ENCODE measurements at places on chromosomes 2 and 18. TPM values are rescaled to one million over a fixed set of nuclear protein-coding genes. Genes with fewer than 3 reads are reported as not detected.

DNA sequence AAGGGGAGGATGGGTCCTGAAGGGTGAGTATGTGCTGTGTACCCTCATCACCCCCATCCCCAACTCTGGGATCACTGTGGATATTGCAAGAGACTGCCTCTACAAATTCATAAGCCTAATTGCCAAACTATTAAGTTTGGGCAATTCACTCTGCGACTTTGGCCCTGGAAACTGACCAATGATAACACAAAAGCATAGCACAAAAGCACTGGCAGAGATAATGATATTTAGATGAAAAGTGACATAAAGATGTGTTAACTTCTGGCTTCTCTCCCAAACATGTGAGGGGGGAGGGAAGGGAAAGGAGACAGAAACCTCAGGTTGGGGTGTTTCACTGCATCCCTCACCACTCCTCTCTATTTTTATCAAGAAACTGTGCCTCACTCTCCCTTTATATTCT, 150.3 kb downstream of the SATB2 start:
- no peak for DNase-seq

DNA sequence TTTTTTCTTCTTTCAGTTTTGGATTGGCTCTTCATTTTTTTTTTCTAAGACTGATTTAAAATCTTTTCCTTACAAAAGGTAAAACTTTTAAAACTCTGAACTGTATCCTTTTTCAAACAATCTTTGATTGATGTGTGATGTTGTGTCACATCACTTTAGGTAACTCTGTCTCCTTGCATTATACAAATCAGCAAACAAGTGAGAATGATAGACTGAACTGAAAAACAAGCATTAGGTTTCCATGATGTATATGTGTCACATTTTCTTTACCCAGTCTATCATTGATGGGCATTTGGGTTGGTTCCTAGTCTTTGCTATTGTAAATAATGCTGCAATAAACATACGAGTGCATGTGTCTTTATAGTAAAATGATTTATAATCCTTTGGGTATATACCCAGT, 655.7 kb downstream of the LRRTM4 start:
- DNase-seq, result no peak

- no peak for DNase-seq
Observed at GRCh38 chr2:72155737-72156136, 8.1 kb upstream of the CYP26B1 start.

GRCh38 chr18:63579616-63580015, 7.5 kb upstream of the SERPINB13 start:
- no peak for DNase-seq

Gene CAPN14
- total RNA-seq, result 0.28 TPM

DNA sequence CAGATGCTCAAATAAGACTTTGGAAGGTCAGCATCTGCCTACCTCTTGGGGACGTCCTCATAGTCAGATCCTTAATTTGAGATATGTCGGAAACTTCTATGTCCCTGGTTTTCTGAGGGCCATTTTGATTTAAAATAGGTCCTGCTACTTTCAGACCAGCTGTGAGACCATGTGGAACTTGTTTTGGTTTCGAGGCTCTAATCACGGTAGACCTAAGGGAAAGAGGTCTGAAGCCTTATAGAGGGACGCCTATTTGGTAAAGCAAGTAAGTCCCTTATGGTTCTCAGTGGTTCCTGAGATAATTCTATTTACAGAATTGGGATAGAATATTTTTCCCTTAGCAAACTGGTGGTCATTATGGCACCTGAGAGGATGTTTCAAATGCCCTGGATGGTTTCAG, 75.1 kb downstream of the RFTN2 start:
- DNase-seq, result no peak

DNA sequence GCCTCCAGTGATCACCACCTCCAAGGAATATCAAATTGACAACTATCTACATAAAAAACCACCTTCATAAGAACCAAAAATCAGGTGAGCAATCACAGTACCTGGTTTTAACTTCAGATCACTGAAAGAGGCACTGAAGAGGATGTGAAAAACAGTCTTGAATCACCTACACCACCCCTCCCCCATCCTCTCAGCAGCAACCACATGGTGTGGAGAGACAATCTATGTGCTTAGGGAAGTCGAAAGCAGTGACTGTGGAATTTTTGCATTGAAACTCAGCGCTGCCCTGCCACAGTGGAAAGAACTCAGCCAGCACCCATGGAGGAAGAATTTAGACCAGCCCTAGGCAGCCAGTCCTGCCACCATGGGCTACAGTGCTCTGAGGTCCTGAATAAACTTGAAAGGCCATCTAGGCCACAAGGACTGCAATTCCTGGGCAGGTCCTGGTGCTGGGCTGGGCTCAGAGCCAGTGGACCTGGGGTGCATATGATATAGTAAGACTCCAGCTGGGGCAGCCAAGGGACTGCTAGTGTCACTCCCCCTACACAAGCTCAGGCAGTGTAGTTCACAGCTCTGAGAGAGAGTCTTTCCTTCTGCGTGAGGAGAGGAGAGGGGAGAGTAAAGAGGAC, 75.6 kb downstream of the ATL2 start:
- no peak for DNase-seq

Measured in activated naive CD8-positive, alpha-beta T cell treated with anti-CD3 and anti-CD28 coated beads, Interleukin-2, amount 10 ng/mL, durations not matched to agents 7 days and 5 days (primary cell).